ENCODE measurements at places on chromosomes 13 and 19. TPM values are rescaled to one million over a fixed set of nuclear protein-coding genes. Genes with fewer than 3 reads are reported as not detected.

- no peak for DNase-seq
Measured at GRCh38 chr13:50670272-50670671, 173.2 kb downstream of the DLEU7 start.

DNA sequence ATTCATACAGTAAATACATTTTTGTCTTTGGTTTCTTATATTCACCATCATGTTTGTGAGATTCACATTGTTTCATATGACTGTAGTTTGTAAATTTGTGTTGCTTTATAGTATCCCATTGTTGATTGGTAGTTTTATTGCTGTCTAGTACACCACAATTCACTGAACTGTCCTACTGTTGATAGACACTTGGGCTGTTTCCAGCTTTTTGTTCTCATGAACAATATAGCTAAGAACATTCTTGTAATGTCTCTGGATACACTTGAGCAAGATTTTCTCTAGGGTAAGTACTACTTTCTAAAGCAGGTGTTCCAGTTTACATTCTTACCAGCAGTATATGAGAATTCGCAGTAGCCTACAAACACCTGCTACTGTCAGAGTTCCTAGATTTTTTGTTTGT lies 37.8 kb downstream of the SKA3 start:
- no peak for DNase-seq

DNA sequence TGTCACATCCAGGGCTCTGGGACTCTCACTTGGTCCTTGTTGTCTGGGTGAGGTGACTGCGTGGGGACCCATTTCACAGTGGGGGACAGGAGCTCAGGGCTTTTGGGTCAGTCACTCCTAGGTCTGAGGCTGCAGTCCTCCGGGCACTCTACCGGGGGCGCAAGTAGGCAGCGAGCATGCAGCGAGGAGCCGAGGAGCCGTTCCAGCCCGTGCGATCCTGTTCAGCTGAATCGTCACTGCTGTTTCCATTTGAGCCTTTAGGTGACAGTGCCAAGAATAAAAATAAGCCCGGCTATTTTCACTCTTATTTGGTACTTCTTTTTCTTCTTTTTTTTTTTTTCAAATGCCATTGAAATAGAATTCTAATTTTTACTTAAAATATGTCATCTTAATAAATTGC lies 126.5 kb downstream of the ZNF536 start:
- DNase-seq, result no peak

DNA sequence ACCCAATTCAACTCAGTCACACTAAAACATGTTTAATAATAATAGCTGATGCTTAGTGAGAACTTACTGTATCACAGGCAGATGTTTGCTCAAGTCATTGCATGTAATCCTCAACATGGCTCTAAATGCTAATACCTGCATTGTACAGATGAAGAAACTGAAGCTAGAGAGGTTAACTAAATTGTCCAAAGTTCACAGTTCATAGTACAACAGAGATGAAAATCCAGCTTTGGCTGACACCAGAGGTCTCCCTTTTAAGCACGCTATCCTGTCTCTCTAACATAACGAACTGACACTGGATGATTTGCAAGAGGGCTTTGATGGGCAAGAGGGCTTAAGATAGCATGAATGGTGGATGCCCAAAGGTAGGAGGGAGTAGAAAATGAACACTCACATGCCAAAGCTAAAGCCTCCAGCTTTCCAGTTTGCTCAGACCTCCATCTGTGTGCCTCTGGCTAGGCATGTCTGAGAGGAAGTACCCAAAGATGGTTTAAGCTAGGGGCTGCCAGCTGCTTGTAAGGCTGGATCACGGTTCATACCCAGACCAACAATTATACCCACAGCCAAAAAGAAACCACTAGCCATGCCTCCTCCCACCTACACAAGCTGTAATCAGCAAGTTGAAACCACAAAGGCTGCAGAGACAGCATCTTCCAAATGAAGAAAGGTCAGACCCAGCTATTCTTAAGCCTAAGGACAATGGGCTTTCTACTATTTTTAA lies 196.9 kb upstream of the UBL3 start:
- DNase-seq, result no peak

DNA sequence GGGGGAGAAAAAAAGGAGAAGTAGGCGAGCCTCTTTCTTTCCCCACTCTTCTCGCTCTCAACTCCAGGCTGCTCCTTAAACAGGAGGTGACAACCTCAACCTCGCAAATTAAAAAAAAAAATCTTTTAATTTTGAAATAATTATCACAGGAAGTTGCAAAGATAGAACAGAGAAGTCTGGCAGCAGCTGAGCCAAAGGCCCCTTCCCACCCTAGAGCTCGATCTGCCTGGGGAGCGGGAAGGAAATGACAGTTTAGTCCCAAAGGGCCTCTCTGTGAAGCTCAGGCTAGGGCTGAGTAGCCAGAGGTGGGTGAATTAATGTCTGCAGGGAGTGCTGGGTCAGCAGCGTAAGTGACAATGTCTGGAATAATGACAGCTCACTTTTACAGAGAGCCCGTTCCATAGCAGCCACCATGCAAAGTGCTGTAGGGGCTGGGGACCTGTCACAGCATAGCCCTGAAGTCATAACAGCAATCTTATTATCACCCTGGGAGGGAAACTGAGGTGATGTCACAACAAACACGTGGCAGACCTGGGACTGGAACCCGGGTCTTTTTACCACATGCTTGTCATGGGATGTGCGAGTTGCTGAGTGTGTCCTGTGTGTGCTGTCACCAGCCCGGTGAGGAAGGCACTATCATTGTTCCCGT lies 8.8 kb upstream of the CD22 start:
- DNase-seq, result no peak

- DNase-seq, result no peak
Measured at GRCh38 chr13:76982061-76982460, 9.8 kb upstream of the CLN5 start.

GRCh38 chr19:16778796-16779411 lies 50.3 kb upstream of the SIN3B start:
- DNase-seq, result peak; percentile 59

GRCh38 chr19:10104130-10104513 lies 1.6 kb upstream of the ANGPTL6 start:
- no peak for DNase-seq

DNA sequence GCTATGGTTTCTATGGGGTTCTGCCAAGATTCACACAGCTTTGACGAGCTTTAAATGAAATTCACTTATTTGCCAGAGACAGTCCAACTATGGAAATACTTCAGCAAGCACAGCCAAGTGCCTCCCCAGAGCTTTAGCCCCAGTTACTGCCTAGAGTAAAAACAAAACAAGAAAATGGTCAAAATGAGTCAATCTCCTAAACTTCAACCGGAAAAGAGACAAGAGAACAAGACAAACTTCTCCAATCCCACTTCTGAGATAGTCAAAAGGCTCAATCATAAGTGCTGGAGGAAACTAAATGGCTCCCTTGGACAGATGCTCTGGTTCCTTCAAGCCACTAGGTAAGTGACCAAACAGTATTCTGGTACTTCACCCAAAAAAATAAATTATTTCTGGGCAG lies 65.8 kb downstream of the KATNAL1 start:
- peak; percentile 47 for DNase-seq

- DNase-seq, result no peak
Measured at GRCh38 chr13:26370553-26370952, 116.6 kb downstream of the CDK8 start.

DNA sequence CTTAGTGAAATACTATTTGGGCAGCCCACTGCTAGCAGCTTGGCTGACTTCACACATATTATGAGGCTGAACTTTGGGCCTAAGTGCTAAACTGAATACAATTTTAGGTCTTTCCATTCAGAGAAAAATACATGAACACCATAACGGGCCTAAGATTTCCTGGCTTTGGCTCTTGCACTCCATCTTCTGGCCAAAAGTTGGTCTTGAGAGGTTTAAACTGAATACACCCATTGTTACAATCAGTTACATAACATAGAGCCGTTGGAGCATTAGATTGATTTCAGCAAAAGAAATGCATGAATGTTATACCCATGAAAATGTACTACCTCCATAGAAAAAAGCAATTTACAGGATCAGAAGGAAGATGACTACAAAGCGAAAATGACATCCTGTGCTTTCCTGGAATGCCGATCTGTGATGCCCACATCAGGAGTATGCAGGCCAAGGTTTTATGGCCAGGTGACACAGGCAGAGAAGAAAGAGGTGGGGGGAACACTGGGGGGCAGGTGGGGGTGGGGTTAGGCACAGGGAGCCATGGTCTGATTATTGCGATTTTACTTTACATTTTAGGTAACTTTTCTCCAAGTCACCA lies 11.1 kb upstream of the SHISA2 start:
- DNase-seq, result no peak

- DNase-seq, result no peak
Measured at GRCh38 chr19:29524201-29524911, 1.4 kb upstream of the VSTM2B start.

DNA sequence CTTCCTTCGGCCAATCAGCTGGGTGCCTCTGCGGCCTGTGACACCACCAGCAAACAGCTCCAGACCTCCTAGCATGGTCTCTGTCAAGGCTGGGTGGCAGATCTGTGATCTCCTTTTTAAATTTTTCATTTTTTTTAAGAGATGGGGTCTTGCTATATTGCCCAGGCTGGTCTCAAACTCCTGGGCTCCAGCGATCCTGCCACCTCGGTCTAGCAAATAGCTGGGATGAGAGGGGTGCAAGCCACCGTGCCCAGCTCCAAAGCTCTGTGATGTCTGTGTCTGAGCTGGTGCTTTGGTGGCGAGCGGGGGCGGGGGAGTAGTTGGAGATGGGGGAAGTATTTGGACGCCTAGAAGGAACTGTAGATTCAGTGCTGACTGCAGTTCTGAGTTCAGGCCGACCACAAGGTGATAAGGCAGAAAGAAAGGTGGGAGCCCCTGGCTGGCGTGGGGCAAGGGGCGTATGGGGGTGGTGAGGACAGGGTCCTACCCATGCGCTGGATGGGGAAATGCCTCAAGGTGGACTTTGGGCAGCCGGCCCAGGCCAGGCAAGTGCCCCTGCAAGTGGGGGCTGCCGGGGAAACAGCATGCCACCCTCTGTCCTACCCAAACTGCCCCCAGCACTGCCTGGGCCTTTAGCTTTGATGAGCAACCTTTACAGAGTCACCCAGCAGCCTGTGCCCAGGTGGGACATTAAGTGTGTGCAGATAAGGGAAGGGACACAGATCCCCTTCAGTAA lies 5.5 kb downstream of the DPP9 start:
- DNase-seq, result no peak

- no peak for DNase-seq
Measured at GRCh38 chr19:16554776-16555175, 12.5 kb upstream of the CHERP start.

DNA sequence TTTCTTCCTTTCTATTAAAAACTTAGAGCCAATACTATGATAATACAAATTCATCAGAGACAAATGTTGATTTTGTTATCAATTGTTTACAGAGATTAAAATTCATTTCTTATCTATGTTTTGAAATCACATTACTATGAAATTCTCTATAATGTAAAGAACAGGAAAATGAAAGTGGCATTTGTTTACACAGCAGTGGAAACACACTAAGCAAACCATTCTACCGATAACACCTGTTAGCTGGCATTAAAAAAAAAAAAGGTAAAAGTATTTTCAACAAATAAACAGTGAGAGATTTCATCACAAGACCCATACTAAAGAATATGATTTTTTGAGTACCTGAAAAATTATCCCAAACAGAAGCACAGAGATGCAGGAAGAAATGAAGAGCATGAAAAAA lies 4.8 kb upstream of the CCDC70 start:
- DNase-seq, result no peak

GRCh38 chr13:58080806-58081205 lies 449.3 kb downstream of the PCDH17 start:
- DNase-seq, result no peak

The MAP3K10 gene
- 28.8 TPM for total RNA-seq

The VSTM2B gene
- total RNA-seq, result not detected

The SKA3 gene
- total RNA-seq, result 0.91 TPM

The SRRM5 gene
- total RNA-seq, result 0.51 TPM

The ACER1 gene
- not detected for total RNA-seq

The ZNF441 gene
- total RNA-seq, result 13.2 TPM

Data from aorta (tissue), 5 donors.